CD4-positive, alpha-beta T cell treated with Interleukin-12 subunit alpha and Interleukin-12 subunit beta, for 1 hour (primary cell): ENCODE measurements at places on chromosomes 4 and X.

GRCh38 chrX:49878128-49878833 lies 1.0 kb upstream of the USP27X start:
- DNase-seq, result no peak

GRCh38 chr4:17771284-17771908 lies 10.0 kb downstream of the FAM184B start:
- no peak for DNase-seq

DNA sequence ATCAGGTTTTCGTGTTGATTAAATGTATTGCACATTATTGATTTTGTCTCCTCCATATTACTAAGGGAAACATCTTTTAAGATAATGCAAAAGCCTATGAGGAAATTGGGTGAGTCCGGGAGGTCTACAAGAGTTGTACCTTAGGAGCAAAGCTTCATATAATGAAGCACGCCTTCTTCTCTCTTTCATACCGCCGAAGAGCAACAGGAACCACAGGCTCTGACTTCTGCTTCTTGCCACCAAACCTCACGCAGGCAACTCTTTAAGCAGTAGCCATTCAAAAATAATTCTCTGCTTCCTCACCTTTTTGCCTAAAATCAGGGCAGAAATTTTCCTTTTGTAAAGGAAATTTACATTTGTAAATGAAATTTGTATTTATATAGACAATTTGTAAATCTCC lies 139.6 kb downstream of the SPRY1 start:
- DNase-seq, result no peak

DNA sequence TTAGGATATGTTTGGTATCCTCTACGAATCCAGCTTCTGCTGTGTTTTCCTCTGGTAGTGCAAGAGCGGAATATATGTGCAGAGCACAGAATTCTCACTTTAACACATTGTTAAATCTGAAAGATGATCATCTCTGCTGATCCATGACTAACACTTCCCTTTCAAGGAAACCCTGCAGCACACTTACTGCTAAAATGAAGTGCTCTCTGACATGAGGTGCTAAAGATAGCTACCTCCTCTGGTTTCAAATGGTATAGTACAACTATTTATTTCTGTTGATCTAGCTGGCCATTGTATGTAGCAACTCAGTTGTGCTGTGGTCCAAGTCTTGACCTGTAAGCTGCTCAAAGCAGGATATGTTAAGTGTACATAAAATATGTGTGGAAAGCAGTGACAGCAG lies 162.4 kb upstream of the FMR1 start:
- no peak for DNase-seq

- no peak for DNase-seq
Observed at GRCh38 chrX:39002466-39002865, 201.2 kb downstream of the MID1IP1 start.

DNA sequence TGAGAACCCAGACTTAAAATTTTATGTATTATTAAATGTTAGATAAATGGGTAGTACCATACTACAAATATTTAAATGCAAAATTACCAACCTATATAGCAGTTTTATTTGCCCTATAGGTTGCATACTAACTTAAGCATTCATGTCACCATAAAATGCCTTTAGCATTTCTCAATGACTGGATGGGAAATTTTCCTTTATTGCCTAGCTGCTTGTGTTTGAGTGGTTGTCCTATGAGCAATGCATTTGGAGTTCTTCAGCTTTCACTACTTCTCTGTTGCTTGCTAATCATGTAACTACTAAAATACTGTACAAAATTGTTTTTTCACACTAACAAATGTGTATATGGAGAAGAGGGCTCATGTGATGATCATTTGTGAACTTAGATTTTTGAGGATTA lies 44.2 kb upstream of the CEP135 start:
- DNase-seq, result no peak

- DNase-seq, result no peak
Observed at GRCh38 chr4:98284640-98285046, 23.5 kb downstream of the RAP1GDS1 start.

- DNase-seq, result no peak
Observed at GRCh38 chrX:115504167-115504566, 56.8 kb upstream of the PLS3 start.

DNA sequence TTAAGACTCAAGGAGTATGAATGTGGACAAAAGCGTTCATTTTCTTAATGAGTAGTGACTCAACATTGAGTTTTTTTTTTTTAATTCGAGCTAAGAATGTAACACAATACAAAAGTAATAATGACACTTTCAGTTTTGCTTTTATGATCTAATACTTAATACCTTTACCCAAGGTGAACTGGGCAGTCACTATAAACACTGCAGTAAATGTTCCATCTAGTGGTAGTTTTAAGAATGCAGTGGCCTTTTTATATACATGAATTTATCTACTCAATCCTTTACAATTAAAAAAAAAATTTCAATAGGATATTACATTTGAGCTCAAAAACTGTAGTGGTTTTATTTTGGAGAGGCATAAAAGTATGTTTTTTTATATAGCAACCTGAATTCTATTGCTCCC lies 33.9 kb downstream of the PDK3 start:
- peak; percentile 60 for DNase-seq

- no peak for DNase-seq
Observed at GRCh38 chr4:90142081-90142480, 14.9 kb downstream of the CCSER1 start.

- DNase-seq, result peak; percentile 30
Observed at GRCh38 chr4:185513489-185514181, 21.7 kb downstream of the PDLIM3 start.

GRCh38 chr4:179398414-179398813 lies 1956.2 kb upstream of the AGA start:
- no peak for DNase-seq

GRCh38 chrX:46812445-46812844 lies 24.4 kb upstream of the RP2 start:
- no peak for DNase-seq

- DNase-seq, result no peak
Observed at GRCh38 chr4:33616121-33616520, 2628.2 kb downstream of the ARAP2 start.

DNA sequence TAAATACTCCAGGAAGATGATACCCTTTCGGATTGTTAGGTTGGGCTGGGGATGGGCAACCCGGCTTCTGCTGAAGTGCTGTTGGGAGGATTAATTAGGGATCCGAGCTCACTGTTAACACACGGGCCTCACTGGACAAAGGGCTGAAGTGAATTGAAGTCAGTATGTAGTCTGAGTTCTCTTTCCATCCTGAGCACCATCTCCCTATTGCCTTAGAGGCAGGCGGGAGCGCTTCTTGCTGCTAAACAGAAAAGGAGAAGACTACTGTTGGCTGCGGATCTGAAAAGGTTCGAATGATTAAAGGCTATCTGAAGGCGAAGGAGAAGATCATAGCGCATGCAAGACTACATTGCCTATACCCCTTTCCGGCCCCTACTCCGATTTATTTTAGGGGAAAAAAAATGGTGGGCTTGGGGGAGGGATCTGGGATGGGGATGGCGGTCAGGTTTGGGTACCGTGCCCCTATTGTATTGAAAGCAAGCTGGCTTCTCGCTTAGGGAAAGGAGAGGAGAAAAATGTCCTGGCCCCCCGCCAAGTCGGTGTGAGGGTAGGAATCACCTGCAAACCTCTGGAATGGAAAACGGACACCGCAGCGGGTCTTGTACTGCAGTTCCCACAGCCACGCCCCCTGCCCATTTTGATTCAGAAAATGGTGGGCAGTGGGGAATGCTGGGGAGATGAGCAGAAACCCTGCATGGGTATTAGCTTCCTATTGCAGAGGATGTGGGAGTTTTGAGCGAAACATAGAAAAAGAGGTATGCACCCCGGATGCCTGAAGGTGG lies 22.3 kb downstream of the MORF4L2 start:
- DNase-seq, result no peak

DNA sequence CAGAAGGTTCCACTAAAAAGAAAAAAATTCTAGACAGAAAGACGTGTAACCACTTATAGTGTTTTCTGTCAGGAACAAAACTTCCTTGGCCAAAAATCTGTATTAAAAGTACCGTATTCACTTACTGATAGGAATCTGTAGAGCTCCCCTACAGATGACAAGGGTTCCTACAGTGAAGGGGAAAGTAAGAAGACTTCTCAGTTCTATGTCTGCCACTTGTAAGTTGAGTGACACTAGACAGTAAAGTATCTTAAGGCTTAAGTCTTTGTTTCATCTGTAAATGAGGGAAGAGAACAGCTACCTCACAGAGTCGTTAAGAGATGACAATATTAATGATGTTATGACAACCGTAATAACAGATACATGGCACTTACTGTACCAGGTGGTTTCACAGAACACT lies 3.3 kb downstream of the COQ2 start:
- peak; percentile 12 for DNase-seq

DNA sequence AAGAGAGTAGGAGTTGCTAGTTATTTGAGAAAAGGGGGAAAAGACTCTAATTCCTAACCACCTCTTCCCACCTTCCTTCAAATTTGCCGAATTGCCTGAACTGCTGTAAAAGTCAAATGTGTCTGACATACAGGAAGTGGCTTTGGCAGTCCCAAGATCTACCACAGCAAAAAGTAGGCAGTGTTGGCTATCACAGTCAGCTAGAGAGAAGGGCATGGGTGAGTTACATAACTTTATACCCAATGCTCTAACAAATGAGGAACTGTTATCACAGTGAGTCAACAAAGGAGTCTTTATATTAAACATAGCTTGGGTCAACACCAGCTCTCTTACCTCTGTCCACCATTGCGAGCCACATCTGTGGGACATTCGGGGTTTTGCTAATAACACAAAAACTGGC lies 2.4 kb upstream of the MBNL3 start:
- DNase-seq, result peak; percentile 57

DNA sequence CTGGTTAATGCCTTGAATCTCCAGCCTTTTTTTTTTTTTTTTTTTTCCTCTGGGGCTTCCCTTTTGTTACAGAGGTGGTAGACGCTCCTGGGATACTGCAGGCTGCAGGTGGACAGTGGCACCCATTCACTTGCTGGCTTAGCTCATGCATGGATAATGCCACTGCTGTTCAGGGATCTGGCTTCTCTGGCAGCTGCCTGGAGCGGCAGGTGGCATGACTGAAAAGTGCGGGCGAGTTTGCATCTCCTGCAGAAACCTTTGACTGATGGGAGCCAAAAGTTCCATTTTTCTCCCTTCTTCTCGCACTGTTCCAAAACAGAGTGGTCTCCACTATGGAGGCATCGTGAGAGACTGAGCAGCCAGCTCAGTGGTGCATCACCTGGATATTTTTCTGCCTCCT lies 5.9 kb upstream of the STIM2 start:
- no peak for DNase-seq

DNA sequence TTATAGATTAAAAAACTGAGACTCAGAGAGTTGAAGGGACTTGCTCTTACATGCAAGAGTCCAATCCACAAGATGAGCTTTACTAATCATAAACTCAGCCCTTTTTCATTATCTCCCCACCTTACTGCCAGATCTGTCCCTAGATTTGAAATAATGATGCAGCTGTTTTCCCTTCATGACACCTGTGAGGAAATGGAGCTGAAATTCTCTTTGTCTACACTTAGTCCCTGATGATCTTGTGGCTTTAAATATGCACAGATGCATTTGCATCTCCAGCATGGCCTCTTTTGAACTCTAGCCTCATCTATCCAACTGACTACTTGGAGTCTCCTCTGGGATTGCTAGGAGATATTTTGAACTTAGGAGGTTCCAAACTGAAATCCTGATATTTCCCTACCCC lies 188.9 kb upstream of the AFF2 start:
- DNase-seq, result no peak

DNA sequence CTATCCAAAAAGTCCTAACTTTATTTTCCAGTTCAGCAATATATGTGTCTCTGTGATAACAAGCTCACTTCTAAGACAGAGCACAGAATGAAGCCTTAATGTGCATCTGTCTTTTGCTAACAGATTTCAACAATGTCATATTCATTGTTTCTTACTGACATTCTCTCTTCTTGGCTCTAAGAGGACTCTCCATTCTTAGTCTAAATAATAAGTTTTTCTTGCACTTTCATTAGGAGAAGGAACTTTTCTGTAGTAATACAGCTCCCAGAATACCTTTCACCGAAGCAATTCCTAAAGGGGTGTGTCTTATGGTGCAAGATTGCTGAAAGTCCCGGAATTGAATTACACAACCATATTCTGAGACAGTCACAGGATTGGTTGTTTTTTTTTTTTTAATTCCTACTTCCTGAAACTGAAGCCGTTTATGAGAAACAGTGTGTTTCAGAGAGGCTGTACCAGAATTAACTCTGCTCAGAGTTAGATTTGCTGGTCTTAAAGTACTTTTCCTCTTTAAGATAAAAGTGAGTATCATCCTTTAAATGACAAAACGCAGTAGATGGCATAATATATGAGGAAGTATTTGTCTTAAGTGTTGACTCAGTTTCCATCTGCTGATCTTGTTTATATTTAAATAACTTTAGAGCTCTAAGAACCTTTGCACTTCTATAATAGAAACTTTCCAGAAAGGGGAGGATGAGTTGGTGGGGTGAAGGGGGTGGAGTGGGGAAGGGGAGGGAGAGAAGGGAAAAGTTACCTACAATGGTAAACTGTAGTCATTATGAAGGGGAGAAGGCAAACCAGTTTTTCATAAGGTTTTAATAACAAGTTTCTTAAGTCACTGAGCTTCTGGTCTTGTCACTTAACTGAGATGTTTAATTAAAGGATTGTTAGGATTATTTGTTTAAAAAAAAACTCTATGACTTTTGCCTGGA lies at the start of gene ALPK1:
TSS of gene ALPK1 (plus strand) at position 421 of the 932 bp plus-strand sequence.
- peak; percentile 43 for DNase-seq

GRCh38 chrX:13750204-13750603 lies 15.7 kb downstream of the OFD1 start:
- DNase-seq, result peak; percentile 58

DNA sequence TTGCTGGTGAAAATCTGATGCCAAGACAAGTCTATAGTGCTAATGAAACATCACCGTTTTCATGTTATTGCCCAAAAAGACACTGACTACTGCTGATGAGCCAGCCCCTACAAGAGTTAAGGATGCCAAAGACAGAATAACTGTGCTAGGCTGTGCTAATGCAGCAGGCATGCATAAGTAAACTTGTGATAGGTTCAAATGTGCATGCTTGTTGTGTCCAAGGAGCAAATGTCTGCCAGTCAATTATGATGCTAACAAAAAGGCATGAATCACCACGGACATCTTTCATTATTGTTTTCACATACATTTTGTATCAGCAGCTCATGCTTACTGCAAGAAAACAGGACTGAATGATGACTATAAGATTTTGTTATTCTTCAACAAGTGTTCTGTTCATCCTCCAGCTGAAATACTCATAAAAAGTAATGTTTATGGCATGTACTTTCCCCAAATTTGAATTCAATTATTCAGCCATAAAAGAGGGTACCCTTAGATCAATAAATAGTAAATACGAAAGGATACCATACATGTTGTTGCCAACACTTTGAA lies 306.9 kb upstream of the ARSJ start:
- DNase-seq, result no peak

DNA sequence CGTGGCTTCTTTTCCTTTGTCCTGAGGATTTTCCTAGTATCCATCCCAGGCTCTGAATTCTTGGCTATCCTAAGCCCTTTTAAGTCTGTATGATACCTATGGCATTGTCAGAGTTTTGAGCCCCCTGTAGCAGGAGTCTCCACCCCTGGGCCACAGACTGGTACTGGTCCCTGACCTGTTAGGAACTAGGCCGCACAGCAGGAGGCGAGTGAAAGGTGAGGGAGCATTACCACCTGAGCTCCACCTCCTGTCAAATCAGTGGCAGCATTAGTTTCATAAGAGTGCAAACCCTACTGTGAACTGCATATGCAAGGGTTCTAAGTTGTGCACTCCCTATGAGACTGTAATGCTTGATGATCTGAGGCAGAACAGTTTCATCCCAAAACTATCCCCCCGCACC lies 216.1 kb downstream of the RAPGEF2 start:
- DNase-seq, result no peak
